ENCODE measurements at places on chromosomes 7 and 10.

- no peak for DNase-seq
These were observed 39.2 kb upstream of the ASL start for GRCh38 chr7:66036382-66036781.

GRCh38 chr7:108253275-108254044 is 123.3 kb upstream of the LAMB4 start:
- DNase-seq: peak; percentile 20

DNA sequence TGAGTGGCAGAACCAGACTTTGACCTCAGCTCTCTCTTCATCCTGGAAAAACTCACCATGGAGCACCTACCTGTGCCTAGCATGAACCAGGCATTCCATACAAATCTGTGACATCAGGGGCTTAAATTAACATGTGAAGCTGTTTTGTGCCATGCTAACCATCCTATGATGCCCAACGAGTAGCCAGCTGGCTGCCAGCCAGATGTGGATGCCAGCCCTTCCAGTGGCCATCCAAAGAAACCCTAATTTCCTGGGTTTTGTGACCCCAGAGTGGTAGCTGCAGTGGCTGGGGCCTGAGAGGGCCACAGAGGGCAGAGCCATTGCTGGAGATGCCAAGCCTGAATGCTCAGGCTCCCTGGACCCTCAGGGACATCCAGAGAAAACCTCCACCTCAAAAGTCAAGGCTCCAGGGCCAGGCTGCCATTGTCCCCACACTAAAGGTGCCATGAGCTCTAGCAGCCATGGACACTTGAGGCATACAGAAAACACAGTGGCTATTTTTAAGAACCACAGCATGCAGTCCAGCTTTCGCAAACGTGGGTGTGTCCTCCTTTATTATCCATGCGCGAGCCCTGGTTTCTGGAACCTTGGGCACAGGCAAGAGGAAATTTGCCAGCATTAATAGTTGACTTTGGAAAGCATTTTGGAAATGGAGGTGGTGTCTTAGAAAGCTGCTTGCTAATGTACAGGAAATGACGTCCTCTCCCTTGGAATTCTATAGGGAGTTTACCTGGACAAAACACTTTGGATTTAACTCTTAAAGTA is 6.0 kb downstream of the CPXM2 start:
- DNase-seq: no peak

- no peak for DNase-seq
These were observed 232.1 kb downstream of the FZD1 start for GRCh38 chr7:91496251-91496820.

- no peak for DNase-seq
These were observed 103.7 kb upstream of the AOAH start for GRCh38 chr7:36827726-36828703.
